ENCODE measurements at places on chromosomes 16 and 17.
A peak's percentile ranks its signal among the peaks of the same experiment; 100 is the strongest.

GRCh38 chr17:57240648-57241047 lies 15.7 kb upstream of the MSI2 start:
- DNase-seq, result no peak

- DNase-seq, result no peak
Observed at GRCh38 chr16:66224186-66224585, 142.3 kb upstream of the CDH5 start.

DNA sequence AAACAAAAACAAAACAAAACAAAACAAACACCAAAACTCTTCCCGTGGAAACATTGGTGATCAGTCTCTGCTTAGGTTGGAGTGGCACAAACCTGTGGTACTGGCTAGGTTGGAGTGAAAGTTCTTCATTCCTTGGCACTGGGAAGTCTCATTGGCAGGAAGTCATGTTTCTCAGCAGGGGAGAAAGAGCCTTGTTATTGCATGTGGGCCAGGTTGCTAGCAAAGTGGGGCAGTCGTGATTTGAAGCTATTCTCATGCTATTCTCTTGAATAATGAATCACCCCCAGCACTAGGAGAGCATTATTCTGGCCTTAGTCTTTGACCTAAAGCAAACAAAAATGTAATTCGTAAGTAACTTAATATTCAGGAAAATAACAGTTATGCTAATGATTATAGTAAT lies 24.3 kb upstream of the B4GALNT2 start:
- peak; percentile 60 for DNase-seq

- DNase-seq, result peak; percentile 94
Observed at GRCh38 chr17:50931144-50931908, 65.2 kb upstream of the TOB1 start.

DNA sequence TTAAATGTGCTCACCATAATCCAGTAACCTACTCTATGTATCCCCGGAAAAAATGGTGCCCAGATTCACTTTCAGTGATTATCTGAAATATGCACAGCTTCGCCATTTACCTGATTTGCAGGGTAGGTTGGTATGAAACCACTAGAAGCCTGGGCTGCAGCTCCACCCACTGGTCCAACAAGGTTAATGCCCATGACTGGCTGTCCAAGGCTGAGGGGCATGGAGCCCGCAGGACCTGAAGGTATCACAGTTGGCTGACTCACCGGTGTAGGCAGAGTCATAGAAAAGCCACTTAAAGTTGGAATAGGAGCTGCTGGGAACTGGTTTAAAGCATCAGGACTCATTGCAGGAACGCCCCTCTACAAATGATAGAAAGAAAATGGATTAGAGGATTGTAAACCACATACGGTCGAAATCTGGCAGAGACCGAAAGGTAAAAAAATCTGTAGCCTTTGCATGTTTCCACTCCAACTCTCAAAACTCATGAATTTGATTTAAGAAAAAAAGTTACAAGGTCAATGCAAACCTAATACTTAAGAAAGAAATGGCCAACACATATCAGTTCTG lies 38.6 kb downstream of the SYNRG start:
- peak; percentile 29 for DNase-seq

- no peak for DNase-seq
Observed at GRCh38 chr16:49986351-49987124, 38.5 kb upstream of the CNEP1R1 start.

DNA sequence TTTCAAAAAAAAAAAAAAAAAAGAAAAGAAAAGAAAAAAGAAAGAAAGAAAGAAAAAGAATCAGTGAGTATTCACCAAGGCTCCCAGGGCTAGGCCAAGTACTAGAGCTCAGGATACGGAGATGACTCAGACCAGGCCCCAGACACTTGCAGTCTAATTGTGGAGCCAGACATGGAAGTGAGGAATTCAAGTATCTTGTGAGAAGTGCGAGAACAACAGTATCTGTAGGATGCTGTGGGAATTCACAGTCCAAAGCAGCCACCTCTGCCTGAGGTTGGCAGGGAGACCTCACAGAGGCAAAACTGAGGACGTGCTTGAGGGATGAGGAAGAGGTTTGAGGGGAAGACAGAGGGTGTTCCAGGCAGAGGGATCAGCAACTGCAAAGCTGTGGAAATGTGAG lies 14.0 kb upstream of the ALDOA start:
- no peak for DNase-seq

- DNase-seq, result no peak
Observed at GRCh38 chr17:68328676-68329075, 37.4 kb downstream of the ARSG start.

DNA sequence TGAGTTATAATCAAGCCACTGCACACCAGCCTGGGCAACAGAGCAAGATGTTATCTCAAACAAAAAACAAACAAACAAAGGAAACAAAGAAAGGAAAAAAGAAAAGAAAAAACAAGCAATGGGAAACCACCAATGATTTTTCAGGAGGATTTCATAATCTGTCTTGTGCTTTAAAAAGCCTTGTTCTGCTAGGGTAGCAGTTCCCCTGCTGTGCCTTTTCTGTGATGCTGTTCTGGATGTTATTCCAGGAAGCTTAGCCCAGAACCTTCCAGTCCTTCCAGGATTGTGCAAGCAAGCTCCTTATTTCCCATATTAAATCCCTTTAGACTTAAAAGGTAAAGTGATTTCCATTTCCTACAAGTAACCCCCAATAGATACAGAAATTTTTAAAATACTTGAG lies 171.1 kb downstream of the ABCC12 start:
- no peak for DNase-seq

DNA sequence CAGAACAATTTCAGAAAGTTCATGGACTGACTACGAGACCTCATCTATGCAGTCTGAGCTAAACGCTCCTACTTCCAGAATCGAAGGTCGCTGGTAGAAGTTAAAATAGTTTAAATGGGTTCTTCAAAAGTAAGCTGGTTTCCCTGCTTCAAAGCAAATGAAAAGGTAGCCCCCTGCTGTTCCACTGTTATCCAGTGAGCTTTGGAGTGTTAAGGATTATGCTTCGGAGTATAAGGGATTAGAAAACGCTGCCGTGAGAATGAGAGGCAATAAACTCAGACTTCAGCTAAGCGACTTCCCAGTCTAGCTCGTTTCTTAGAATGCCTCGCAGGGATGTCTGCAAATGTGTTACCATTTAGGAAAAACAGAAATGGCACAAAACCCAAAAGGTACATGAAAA lies 12.4 kb downstream of the MLYCD start:
- DNase-seq, result no peak

- DNase-seq, result no peak
Observed at GRCh38 chr17:49993423-49994060, 1.5 kb downstream of the DLX3 start.

GRCh38 chr17:77279448-77280303 lies 138.9 kb downstream of the SEC14L1 start:
- no peak for DNase-seq

All from Ammon's horn (tissue), 1 donor.